H1 (cell line): ENCODE measurements at places on chromosomes 7 and 10. TPM values are rescaled to one million over a fixed set of nuclear protein-coding genes. Genes with fewer than 3 reads are reported as not detected.

The NPSR1 gene
- not detected in 2 replicates for total RNA-seq

The VSIR gene
- not detected in 2 replicates for total RNA-seq

The PPP1R17 gene
- total RNA-seq: 2.5 and 3.8 TPM in 2 replicates

The TAF5 gene
- 14.5 and 15.6 TPM in 2 replicates for total RNA-seq

The RBM20 gene
- 0.29 and 0.63 TPM in 2 replicates for total RNA-seq

The CALCR gene
- total RNA-seq: 3.0 and 3.6 TPM in 2 replicates

The UBN2 gene
- total RNA-seq: 36.7 and 39.6 TPM in 2 replicates

The TMEM140 gene
- not detected in 2 replicates for total RNA-seq

The WNT16 gene
- 0.52 and 0.61 TPM in 2 replicates for total RNA-seq

The FGF8 gene
- total RNA-seq: 3.9 and 4.1 TPM in 2 replicates

The MDFIC gene
- 11.4 TPM in 2 replicates for total RNA-seq

The LRGUK gene
- 2.4 and 3.6 TPM in 2 replicates for total RNA-seq

The POR gene
- total RNA-seq: 127 and 144 TPM in 2 replicates

The SH2D4B gene
- total RNA-seq: 0.10 and 0.13 TPM in 2 replicates

The HMX3 gene
- 0.27 TPM in 1 of 2 replicates, not detected in the other for total RNA-seq

The SLC29A4 gene
- total RNA-seq: 6.9 and 8.5 TPM in 2 replicates

The AGR2 gene
- total RNA-seq: not detected in 2 replicates

- no peak for DNase-seq
Observed at GRCh38 chr7:41492603-41493002, 210.3 kb downstream of the INHBA start.

DNA sequence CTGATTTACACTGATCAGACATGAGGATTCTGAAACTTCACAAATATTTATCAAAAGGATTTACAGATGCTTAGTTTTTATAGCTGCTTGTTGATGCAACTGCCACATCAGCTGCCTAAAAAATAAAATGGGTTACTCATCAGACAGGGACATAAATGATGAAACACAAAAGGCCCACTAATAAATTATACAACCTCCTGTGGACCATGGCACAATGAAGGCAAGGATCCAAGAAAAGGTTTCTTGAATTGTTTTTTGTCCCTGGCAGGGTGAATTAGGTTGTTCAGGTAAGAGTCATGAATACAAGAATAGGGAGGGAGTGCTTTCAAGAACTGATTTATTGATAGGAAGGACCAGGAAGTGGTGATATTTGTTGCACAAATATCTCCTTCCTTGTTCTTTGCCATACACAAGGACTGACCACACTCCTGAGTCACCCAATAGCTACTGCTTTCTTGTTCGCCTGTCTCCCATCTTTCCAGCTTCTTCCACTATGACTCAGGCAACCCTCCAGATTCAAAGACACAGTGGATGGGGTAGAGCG is 234.5 kb downstream of the AHR start:
- no peak for DNase-seq

GRCh38 chr7:130492523-130493274 is 814 bp downstream of the MEST start:
- no peak for DNase-seq

DNA sequence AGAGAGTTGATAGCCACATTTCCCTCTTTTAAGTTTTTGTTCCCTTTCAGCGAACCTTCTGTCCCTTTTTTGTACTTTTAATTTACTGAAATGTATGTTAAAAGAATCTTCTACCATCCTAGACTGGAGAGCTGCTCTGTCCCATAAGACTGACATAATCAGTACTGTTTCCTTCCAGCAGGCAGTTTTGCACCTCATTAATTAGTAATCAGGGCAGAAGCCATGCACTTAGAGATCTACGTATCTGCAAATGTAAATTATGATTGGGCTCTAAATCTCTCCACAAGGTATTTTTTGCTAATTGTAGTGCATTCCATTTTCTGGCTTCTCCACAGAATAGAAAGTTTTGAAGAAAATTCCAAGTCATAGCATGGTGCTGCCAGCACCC is 232.1 kb downstream of the CELF2 start:
- DNase-seq: no peak

DNA sequence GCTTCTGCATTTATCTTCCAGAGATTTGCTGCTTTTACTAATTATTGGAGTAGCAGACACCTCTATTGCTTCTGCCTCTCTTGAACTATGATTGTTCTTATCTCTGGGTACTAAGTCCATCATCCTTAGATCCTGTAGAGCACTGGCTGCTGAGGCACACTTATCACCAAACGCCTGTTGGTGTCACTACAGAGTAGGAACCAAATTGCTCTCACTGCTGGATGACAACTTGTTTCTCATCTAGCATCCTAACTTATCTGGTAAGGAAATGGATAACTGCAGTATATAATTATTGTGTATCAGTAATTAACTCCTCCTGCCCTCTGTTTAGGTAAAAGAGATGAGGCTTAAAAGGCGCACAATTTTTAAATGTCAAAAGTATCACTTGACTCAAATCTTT is 1059.4 kb downstream of the NRG3 start:
- no peak for DNase-seq

- DNase-seq: no peak
Observed at GRCh38 chr10:122446668-122447423, 7.6 kb upstream of the ARMS2 start.

GRCh38 chr7:139991269-139991666 is 71.5 kb downstream of the PARP12 start:
- no peak for DNase-seq

DNA sequence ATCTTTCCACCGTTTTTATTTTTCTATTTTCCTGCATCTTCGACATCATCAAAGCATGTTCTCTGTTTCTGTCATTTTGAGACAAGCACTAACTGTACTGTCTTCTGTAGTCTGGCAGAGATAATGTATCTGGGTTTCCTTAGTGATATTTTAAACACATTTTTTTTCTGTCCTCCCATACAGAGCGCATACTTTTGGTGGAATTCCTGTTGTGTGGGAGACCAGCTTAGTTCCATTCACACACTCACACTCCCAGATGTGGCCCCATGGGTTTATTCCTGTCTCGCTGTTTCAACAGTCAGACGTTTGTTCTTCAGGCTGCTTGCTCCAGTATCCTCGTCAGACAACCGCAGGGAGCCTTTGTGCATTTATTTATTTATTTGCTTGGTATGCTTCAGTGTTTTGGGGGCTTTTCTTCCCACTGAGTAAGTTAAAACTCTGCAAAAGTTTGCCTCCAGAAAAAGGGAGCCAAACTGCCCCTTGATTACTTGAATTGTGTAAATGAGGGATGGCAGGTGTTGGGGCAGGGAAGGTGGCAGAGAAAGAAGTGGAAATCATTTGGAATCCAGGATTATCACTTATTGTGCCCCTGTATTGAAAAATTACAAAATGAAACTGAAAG is 456.8 kb upstream of the KLF6 start:
- no peak for DNase-seq

DNA sequence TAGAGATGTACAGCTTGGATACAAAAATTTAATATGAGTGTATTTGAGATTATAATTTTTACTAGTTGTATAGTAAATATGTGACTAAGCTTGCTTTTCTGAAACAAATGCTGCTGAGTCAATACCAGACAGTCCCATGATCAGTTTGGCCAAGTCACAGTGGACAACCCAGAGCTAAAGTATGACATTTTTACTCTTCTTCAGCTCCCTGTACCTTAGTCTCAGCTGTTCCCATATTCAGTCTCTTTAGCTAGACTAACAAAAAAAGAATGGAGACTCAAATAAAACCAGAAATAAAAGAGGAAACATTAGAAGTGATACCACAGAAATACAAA is 189.3 kb downstream of the CTNNA3 start:
- no peak for DNase-seq

- DNase-seq: no peak
Observed at GRCh38 chr10:90575125-90575524, 282.7 kb downstream of the HTR7 start.

DNA sequence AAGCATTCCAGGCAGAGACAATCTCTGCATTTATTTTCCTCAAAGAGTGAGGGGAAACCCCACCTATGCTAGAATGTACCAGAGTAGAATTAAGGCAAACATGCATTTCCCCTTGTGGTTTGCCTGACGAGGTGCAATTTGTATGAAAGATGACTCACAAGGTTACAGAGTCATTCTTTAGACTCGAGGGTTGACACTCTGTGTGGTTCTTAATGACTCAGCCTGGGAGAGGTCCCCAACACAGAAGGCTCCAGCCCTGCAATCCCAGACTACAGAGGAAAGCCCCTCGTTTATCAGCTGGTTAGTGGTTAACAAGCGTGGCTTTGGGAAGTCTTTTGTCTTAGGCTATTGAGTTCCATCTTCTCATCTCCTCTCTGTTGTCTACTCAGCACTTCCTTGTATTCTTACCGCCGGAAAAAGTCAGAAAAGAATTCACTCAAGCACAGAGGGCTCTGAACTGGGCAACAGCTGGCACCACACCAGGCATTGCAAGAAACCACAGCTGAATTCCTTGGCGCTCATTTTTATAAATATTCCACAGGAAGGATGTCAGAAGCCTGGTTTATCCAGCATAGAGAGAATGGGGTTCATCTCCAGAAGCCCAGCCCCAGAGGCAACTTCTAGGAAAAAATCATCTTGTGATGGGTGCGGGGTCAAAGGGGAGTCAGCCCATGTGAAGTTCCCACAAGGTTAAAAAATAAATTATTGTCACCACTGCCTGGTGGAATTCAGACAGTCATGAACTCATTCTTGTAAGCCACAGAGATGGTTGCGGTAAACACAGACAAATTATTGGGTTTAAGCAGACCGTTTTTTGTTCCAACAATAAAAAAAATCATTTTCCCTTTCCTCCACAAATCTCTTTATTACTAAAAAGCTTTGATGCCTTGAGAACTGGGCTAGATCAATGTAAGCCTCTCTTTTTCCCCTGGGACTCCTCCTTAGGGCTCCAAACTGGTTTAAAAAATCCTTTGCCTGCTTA is 24.5 kb upstream of the SVIL start:
- no peak for DNase-seq

GRCh38 chr10:100656454-100656853 is 88.9 kb upstream of the PAX2 start:
- peak; percentile 79 for DNase-seq

DNA sequence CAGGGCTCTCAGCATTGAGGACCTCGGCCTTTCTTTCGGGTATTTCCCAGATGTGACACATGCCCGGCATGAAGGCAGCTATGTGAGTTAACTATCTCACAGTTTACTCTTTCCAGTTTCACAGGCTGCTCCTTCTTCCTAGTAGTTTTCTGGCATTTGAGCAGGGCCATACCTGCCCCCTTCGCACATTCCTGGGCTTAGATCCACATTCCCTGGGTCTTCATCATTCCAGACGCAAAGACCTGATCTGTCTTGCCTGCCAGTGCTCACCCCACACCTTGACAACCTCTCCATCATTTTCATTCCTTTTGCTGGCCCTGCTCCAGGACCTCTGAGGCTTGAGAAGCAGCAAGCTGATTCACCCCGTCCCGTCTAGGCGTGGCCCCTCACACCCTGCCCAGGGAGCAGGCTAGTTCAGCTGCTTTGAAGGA is 227.5 kb downstream of the WDR11 start:
- no peak for DNase-seq

DNA sequence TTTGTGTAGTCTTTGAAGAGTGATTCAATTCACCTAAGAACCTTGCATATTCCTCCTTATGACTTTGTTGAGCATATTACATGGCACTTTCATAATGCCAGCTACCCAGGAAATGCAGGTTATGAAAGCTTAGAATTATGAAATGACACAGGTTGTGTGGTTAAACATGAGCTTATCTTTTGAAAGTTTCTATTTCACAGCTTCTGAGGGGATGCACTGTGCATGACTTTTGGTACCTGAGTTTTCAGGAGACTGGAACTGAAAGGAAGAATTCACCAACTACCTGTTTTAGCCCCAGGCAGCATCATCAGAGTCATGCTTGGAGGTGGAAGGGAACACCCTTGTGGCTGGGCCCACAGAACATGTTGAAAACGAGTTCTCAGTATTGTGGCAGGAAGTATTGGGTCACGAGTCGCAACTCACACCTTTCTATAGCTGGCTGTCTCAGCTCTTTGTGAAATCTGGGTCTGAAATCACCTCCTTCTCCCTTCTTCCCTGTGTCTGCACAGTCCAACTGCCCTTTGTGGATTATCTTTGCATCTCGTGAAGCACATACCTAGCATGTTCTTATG is 228.2 kb downstream of the PTEN start:
- DNase-seq: no peak

DNA sequence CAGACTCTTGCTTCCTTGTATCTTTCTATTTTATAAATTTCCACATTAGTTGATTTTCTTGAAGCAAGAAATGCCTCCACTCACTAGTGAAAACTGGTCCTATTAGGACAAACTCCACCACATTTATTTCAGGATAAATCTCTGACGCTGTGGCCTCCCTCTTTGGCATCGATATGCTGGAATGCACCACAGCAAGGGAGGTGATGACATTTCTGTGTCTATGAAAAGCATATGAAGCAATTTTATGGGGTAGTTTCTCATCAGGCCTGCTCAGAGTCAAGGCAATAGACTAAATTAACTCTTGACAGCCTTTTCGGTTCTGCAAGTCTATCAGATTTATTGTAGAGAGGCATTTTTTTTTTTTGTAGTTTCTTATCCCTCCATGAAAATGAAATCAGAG is 304.4 kb downstream of the ZEB1 start:
- no peak for DNase-seq

DNA sequence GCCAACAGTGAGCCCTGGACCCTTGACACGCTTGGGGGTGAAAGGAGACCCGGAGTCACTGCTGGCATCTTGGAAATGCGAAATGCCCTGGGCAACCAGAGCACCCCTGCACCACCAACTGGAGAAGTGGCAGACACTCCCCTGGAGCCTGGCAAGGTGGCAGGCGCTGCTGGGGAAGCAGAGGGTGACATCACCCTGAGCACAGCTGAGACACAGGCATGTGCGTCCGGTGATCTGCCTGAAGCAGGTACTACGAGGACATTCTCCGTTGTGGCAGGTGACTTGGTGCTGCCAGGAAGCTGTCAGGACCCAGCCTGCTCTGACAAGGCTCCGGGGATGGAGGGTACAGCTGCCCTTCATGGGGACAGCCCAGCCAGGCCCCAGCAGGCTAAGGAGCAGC is 98.5 kb downstream of the TACC2 start:
- no peak for DNase-seq

- no peak for DNase-seq
Observed at GRCh38 chr7:132002343-132002968, 446.0 kb upstream of the PODXL start.

DNA sequence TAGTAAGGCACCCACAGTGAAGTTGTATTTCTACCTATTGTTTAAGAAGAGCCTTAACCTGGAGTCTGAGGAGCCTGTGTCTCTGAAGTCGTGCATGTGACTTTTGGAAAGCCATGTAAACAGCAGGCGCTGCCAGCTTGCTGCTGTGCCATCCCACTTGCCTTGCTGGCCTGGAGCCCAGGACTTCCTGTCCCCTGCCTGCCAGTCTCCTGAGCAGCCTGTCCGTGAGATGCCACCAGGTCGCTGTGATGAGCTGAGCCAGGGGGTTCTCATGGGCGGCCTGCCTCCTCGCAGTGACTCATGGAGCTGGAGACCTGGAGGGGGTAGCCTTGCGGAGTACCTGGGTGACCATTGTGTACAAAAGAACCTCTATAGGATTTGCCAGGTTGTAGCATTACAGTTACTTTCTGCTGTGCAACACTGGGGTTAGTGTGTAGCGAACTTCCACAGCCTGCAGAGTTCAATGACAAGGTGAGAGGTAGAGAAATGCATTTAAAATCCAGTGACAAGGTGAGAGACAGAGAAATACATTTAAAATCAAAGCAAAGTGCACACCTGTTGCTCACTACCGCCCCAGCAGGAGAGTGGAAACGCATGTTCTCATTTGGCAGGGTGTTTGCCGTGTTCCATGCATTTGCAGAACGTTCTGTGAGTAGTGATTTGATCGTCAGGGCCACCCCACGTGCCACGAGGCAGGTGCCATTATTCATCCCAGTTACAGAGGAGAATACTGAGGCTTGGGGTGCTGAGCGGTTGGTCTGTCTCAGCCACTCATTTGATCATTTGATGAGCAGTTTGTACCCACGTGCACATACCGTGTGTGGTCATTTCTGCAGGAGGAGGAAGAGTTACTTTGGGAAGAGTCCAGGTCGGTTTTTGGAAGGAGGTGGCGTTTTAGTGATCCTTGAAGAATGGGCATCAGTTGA is 36.6 kb upstream of the BHLHA15 start:
- DNase-seq: no peak
